NB4 (cell line): ENCODE measurements at places on chromosomes 1 and 21.
A peak's percentile ranks its signal among the peaks of the same experiment; 100 is the strongest.

- no peak for DNase-seq
Measured at GRCh38 chr1:246319083-246319714, 187.9 kb downstream of the SMYD3 start.

DNA sequence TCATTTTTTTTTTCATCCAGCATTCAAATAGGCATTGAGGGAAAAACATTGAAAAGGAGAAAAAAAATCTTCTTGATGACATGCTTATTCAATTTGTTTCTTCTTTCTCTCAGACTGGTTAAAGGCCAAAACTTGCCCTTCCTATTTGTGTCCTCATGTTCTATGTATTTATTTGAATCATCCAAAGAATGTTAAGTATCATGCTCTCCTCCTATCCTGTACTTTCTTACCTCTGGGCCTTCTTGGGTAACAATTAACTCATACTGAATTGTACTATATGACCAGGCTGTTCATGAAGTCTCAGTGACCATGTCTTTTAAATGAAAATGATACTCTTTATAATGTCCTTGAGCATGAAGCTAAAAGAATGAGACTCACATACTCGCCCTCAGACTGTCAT, 36.5 kb upstream of the DENND1B start:
- DNase-seq = no peak

- DNase-seq = peak; percentile 56
Measured at GRCh38 chr1:86396498-86396890, 371 bp upstream of the ODF2L start.

- peak; percentile 49 for DNase-seq
Measured at GRCh38 chr1:74396933-74397332, 115.5 kb downstream of the LRRC53 start.

DNA sequence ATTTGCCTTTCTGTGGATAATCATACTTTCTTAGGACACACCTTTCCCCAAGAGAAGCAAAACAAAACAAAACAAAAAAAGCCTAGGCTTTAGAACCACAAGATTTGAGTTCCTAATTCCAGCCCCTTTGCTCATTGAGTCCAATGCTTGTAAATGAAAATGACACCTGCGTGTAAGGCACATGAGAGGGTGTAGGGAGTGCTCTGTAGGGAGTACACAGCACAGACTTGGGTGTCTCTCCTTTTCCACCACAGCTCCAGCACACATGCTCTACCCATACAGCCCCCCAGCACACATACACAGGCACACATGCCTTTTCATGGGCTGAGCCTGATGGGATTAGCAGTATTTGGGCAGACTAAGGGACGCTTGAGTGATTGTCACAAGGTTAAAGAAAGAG, 9.2 kb upstream of the NGF start:
- no peak for DNase-seq

- DNase-seq = peak; percentile 77
Measured at GRCh38 chr1:98323388-98323787, 338.1 kb upstream of the SNX7 start.

- DNase-seq = no peak
Measured at GRCh38 chr21:23939369-23940065, 1667.8 kb downstream of the MRPL39 start.
